Activated naive CD4-positive, alpha-beta T cell (primary cell): ENCODE measurements at places on chromosomes 7 and 10.

- DNase-seq: no peak
Measured at GRCh38 chr7:155410431-155410830, 47.5 kb upstream of the EN2 start.

GRCh38 chr7:156979007-156979606 is 29.6 kb downstream of the NOM1 start:
- DNase-seq: no peak

GRCh38 chr10:6163364-6164270 is 39.1 kb upstream of the PFKFB3 start:
- peak; percentile 95 for DNase-seq

DNA sequence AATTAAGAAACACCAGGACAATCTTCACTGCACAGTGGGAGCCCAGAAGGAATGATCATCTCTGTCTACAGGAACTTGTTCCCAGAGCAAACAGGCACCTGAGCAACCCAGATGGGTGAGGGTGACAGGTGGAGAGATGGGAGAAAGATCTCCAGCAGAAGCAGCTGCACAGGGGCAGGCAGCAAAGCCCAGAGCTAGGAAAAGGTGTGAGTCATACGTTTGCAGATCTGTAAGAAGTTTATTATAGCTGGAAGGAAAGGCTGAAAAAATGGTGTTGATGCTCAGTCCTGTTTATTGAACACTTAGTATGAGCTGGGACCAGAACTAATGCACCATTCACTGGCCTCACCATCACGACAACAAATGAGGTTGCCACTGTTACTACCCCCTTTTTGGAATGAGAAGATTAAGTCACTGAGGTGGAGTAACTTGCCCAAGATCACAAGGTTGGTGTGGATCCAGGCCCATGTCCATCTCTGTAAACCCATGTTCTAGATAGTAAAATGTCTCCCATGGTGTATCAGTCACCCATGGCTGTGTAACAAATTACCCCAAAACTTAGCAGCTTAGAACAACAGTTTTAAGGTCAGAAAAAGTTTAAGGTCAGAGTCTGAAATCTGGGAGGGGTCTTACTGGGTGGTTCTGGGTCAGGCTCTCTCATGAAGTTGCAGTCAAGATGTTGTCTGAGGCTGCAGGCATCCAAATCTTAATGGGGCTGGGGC is 506.9 kb downstream of the RPS24 start:
- no peak for DNase-seq

DNA sequence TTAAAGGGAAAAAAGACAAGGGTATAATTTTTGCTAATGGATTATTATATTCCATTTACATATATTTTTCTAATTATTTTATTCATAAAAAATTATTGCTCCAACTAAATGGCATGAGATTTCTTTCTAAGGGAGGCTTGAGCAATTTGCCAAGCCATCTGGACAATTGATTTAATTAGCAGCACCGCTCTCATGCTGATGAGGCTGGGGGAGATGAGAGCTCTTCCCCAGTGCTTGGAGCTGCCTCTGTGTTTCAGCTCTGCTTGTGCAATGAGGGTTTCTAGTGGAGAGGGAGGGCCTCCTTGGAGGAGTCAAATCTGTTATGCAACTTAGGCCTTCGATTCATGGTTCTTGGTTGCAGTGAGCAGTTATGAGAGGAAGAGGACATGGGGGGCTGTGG is 574.3 kb downstream of the TCERG1L start:
- DNase-seq: no peak

- no peak for DNase-seq
Measured at GRCh38 chr7:74587435-74588126, 69.9 kb upstream of the GTF2I start.

GRCh38 chr10:86062198-86062550 is 304.4 kb downstream of the GRID1 start:
- no peak for DNase-seq

- peak; percentile 34 for DNase-seq
Measured at GRCh38 chr10:12264204-12264940, 68.4 kb downstream of the CDC123 start.

DNA sequence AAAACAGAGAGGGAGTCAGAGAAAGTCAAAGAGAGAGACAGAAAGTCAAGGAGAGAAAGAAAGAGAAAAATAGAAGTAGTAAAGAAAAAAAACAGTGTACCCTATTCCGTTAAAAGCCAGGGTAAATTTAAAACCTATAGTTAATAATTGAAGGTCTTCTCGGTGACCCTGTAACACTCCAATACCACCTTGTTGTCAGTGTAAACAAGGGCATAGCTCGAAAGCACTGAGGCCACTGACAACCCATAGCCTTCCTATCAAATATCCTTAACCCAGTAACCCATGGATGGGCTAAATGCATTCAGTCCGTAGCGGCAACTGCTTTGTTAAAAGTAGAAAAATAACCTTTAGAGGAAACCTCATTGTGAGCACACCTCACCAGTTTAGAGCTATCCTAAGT is 100.4 kb downstream of the ZNF467 start:
- DNase-seq: no peak

GRCh38 chr7:91942312-91942711 is 1.6 kb downstream of the AKAP9 start:
- DNase-seq: no peak

DNA sequence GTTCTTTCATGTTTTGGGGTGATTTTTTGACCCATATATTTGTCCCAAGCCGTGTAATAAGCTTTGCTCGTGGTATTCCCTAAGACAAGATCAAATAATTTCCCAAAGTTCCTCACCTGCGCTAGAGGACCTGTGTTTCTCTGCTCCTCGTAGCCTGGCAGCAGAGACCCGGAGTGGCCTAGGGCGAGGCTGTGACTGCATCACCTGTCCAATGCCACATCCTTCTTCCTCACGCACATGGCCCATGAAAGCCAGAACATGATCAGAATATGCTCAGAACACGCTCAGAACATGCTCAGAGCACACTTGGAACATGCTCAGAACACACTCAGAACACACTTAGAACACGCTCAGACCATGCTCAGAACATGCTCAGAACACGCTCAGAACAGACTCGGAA is 23.8 kb downstream of the EN2 start:
- DNase-seq: no peak

- DNase-seq: no peak
Measured at GRCh38 chr10:65701168-65701776, 1224.6 kb upstream of the LRRTM3 start.

- DNase-seq: no peak
Measured at GRCh38 chr7:130397758-130398073, 17.4 kb downstream of the CPA1 start.
